ENCODE measurements at places on chromosomes 7 and 10. TPM values are rescaled to one million over a fixed set of nuclear protein-coding genes. Genes with fewer than 3 reads are reported as not detected.

TMEM229A gene
- not detected for total RNA-seq

CACNB2 gene
- 1.2 TPM for total RNA-seq

SCD gene
- 329 TPM for total RNA-seq

SLC26A5 gene
- total RNA-seq: not detected

SPDYE3 gene
- total RNA-seq: not detected

PODXL gene
- total RNA-seq: 0.17 TPM

FOXI2 gene
- not detected for total RNA-seq

PHKG1 gene
- total RNA-seq: 1.0 TPM

INA gene
- 0.47 TPM for total RNA-seq

NEURL1 gene
- total RNA-seq: 0.17 TPM

DNMBP gene
- total RNA-seq: 25.0 TPM

NODAL gene
- total RNA-seq: not detected

ALDH18A1 gene
- total RNA-seq: 77.4 TPM

ALKBH4 gene
- total RNA-seq: 11.0 TPM

ACHE gene
- under 0.01 TPM for total RNA-seq

SLC18A2 gene
- total RNA-seq: not detected

COPG2 gene
- 31.3 TPM for total RNA-seq

ENTPD1 gene
- total RNA-seq: 0.60 TPM

OR6V1 gene
- not detected for total RNA-seq

PLEKHS1 gene
- not detected for total RNA-seq

CYP2C8 gene
- under 0.01 TPM for total RNA-seq

PTF1A gene
- total RNA-seq: not detected

WIPF3 gene
- total RNA-seq: under 0.01 TPM

PDLIM1 gene
- 4.0 TPM for total RNA-seq

PAPOLB gene
- under 0.01 TPM for total RNA-seq

All from bronchial smooth muscle cell (primary cell).